ENCODE measurements at places on chromosomes 7 and 10.

DNA sequence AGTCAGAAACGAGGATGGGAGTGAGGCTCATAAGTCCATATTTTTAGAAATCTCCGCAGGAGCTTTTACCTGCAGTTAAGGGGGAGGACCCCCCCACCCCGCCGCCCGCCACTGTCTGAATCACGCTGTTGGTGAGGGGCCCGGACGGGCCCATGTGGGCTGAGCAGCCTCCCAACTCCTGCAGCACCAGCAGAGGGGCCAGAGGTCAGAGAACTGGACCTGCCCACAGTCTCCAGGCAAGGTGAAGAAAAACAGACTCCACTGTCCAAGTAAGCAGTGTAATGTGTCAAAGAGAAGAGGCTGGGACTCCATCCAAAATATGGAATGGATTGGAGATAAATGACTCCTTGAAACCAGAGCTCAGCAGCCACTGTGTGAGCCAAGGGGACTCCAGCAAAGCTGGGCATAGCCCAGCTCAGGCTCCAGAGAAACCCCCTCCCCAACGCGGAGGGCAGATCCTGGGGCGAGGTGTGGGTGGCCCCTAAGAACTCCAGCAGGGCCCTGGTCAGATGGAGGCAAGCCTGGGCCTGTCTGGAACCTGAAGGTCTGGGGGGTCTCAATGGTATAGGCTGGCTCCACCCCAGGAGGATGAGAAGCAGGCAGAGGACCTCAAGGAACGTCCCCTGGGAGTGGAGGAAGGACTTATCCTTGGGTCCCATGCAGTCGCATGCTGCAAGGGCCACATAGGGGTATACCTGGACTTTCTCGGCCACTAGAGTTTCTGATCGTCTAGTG lies 128.5 kb upstream of the TNS3 start:
- no peak for DNase-seq

DNA sequence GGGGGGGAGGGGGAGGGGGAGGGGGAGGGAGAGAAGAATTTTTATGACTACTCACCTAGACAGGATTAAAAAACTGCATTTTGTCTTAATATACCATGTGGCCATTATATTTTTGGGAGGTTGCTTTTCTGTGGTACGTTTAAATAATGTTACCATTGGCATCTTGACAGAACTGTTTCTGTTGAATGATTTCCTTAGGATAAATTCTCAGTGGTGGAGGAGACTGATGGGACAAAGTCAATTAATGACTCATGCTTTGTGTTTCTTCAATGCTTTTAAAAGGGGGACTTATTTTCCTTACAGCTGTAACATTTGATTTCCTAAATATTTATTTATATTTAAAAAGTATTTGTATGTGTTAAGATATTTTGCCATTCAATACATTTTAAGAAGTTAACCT lies 13.7 kb downstream of the AGR2 start:
- DNase-seq: no peak

GRCh38 chr7:135269921-135270320 lies 36.3 kb downstream of the STRA8 start:
- no peak for DNase-seq

GRCh38 chr10:77291596-77292505 lies 345.8 kb downstream of the KCNMA1 start:
- no peak for DNase-seq

- DNase-seq: no peak
Measured at GRCh38 chr7:128882134-128882533, 19.5 kb downstream of the ATP6V1F start.

GRCh38 chr10:94997741-94998174 lies 59.3 kb downstream of the CYP2C9 start:
- DNase-seq: no peak

- DNase-seq: no peak
Measured at GRCh38 chr7:95342642-95343307, 18.4 kb upstream of the PON1 start.

DNA sequence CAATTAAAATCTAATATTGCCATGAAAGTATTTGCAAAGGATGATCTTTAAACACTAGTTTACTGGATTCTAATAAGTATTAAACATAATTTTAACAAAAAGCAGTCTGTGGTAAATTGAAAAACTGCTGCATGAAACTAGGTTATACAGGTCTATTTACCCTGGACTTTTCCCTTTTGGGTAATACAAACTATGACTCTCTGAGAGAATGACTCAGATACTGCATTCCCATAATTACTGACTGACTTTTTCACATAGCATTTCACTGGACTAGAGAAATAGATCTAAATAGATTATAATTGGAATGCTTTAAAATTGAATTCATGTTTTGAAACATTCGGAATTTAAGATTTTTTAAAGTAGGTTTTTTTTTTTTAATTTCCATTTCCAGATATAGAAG lies 395.7 kb downstream of the THSD7A start:
- no peak for DNase-seq

DNA sequence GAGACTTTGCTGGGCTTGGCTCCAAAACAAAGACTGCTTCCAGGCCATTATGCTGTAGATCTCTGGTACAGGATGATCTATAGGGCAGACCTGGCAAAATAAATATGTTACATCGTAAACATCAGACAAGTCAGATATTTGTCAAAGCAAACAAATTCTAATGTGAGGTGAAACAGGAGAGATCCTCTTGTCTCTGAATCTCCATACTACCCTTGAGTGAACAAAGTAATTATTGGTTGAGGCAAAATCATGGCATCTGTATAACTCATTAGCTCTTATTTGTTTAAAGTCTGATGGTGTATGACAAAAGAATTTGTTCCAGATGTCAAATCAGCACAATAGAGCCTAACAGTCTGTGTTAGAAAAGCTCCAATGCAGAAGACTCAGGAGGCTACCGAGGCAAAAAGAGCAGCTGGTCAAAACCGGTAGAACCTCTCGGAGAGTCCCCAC lies 1291.5 kb downstream of the TYW1 start:
- no peak for DNase-seq

GRCh38 chr10:101716891-101717659 lies 22.1 kb upstream of the FBXW4 start:
- no peak for DNase-seq

DNA sequence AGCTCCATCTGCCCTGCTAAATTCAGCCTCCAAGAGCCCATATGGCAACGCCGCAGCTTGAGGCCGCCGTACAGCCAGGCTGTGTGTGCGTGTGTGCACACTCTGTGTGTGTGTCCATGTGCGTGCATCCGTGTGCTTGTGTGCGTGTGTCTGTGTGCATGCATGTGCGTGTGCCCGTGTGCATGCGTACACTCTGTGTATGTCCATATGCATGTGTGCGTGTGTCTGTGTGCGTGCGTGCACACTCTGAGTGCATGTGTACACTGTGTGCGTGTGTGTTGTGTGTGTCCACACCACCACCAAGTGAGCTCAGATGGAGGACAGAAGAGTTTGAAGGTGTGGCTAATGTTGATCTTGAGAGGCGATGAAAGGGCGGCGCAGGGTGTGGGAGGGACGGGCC lies 30.0 kb downstream of the SMKR1 start:
- no peak for DNase-seq

- DNase-seq: no peak
Measured at GRCh38 chr10:93947055-93947454, 46.7 kb upstream of the PLCE1 start.

- DNase-seq: no peak
Measured at GRCh38 chr10:125029584-125030242, 87.8 kb downstream of the ZRANB1 start.

DNA sequence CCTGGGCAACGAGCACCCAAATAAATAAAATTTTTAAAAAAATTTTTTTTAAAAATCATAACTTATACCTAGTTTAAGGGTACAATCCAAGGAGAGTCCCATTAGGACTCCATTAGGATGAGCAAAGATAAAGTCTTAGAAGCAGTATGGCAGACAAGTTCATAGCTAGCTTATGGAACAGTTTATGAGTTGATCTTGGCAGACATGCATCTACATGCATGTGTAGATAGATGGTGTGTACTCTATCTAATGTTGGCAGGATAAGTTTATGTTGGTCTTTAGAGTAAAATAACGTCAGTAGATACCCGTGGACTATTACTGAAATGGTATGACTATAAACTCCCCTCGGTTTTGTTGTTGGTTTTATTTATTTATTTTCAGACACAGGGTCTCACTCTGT lies 40.2 kb downstream of the NSUN6 start:
- DNase-seq: no peak

DNA sequence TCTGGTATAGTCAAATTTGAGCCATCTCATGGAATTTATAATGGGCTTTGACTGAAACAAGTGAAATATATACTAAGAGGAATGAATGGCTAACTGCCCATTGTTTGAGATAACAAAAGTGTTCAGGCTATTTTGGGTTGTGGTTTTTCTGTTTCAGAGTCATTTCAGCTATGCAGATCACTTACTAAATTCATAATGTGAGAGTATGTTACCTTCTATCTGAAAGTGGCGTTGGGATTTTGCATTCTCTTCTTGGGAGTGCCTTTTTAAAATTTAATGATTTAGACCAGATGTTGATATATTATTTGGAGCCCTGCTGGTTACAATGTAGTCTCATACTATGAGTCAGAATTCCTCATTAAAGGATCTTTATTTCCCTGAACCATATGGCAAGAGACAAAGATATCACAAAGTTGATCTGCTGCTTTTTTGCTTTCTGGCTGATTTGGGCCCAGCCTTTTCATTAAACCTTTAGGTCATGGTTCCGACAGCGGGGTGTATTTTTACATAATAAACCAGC lies 10.4 kb downstream of the VCL start:
- peak; percentile 65 for DNase-seq

- DNase-seq: peak; percentile 82
Measured at GRCh38 chr10:86712317-86712707, 44.0 kb downstream of the LDB3 start.

- no peak for DNase-seq
Measured at GRCh38 chr7:22179442-22179879, 177.5 kb downstream of the RAPGEF5 start.

DNA sequence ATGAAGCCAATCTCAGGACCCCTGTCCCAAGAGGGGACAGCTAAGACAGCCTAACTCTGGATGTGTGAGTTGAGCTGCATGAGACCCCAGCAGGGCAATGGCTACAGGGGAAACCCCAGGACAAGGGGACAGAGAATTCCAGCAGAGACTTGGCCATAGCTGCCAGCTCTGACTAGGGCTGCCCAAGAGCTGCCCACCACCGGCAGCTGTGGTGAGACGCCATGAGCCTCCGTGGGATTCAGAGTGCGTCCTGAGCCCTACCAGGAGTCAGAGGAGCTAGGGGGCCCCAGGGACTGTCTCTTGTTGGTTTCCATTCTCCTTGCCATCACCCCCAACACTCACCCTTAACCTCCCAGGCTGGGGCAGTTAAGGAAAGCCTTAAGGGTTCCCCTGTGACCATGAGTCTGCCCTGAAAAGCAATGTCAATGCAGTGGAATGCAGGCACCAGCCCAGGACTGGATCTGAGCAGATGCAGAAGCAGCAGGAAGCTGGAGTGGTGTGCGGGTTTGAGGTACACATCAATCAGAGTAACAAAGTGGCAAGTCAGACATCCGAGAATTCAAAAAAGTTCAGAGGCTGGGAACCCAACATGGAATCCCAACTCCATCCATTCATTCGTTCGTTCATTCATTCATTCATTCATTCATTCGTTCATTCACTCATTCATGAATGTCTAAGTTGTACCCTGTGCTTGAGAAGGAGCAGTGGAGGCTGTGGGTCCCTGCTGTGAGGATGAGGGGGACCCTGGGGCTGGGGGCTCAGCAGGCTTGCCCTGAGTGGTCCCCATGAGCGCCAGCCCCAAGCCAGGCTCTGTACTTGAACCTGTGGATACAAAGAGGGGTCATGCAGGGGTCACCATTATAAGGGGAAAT lies 52.9 kb downstream of the C10orf120 start:
- DNase-seq: no peak
